Ovary (tissue), 10 donors: ENCODE measurements at places on chromosomes 5 and 9. TPM values are rescaled to one million over a fixed set of nuclear protein-coding genes. Genes with fewer than 3 reads are reported as not detected.

GRCh38 chr5:20974426-20974825 lies 986.4 kb upstream of the CDH18 start:
- no peak for DNase-seq

The C9 gene
- total RNA-seq: not detected

The SPEF2 gene
- total RNA-seq: 31.8 TPM

The TNC gene
- 18.4 TPM for total RNA-seq

The CCDC171 gene
- 5.4 TPM for total RNA-seq

GRCh38 chr5:145660897-145661640 lies 174.1 kb downstream of the PRELID2 start:
- no peak for DNase-seq

DNA sequence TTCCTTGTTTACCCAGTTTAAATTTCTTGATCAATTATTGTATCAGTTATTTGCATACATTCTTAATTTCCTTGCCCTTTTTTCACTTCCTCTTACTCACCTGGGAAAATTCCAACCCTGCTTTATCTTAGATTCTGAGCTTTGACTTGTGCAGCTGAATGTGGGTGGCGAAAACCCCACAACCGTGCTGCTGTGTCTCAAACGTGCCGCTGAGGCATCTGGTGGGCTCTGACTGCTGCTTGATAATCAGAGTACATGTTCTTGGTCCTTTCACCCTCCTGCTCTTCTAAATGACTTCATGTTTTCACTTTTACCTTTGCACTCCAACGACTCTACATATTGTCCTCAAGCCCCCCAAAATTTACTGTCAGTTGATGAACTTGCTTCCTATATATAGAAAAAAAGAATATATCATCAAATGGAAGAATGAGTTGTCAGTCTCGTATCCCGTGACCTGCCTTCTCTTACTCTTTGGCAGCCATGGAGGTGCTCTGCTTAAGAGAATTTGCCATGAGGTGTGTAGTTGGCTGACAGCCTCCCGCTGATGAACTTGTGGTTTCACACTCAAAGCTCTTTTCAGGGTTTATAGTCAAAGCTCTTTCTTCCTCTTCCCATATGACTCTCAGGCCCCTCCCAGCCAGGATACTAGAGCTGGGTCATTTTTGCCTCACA lies 14.0 kb upstream of the JAK2 start:
- DNase-seq: no peak

The NUDT12 gene
- total RNA-seq: 4.9 TPM

- DNase-seq: peak; percentile 94
These were observed 95.3 kb downstream of the RGS3 start for GRCh38 chr9:113558632-113559502.

- DNase-seq: no peak
These were observed 57.9 kb downstream of the TEX10 start for GRCh38 chr9:100294806-100295205.

The DRD1 gene
- total RNA-seq: 0.15 TPM

The PAPPA gene
- 1.7 TPM for total RNA-seq

- peak; percentile 45 for DNase-seq
These were observed 211.7 kb downstream of the LRRC70 start for GRCh38 chr5:62790348-62790747.
